ENCODE measurements at places on chromosomes 5 and 9. TPM values are rescaled to one million over a fixed set of nuclear protein-coding genes. Genes with fewer than 3 reads are reported as not detected.

DNA sequence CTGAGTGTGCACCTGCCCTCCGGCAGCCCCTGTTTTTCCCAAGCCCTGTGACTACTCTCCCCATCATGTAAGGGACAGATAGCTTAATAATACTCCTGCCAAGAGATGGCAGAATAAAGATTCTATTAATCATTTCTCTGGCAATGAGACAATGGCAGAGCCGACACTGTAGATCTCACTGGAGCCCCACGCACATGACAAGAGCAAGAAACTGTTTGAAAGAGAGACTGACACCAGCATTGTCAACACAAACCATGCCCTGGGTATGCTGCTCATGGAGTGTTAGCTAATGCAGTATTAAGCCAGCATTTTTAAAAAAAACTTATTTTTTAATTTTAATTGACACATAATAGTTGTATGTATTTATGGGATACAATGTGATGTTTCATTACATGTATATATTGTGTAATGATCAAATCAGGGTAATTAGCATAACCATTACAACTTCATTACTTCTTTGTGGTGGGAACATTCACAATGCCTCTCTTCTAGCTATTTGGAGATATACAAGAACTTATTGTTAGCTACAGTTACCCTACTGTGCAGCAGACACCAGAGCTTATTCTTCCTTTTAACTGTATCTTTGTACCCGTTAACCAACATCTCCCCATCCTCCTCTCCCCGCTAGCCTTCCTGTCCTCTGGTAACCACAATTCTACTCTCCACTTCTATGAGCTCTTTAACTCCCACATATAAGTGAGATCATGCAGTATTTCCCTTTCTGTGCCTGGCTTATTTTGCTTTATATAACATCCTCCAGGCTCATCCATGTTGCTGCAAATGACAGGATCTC is 31.5 kb upstream of the SEMA4D start:
- no peak for DNase-seq

GRCh38 chr9:133892193-133892920 is 99.8 kb downstream of the VAV2 start:
- DNase-seq, result no peak

DNA sequence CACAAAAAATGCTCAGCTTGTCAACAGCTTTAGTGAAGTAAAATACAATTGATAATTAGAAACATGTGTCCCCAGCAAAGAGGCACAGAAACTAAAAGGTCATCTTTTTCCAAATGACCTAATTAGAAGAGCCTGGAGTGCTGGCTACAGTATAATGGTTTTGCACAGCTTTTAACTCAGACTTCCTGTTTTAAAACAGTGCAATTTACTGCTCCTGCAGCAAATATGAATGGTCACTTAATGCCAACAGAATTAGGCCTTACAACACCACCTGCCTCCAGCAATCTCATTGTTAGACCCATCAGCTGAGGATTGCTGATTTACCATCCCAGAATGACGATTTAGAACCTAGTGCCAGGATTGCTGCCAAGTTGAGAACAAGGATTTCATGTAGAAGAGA is 239.3 kb downstream of the CETN3 start:
- no peak for DNase-seq

- no peak for DNase-seq
Observed at GRCh38 chr5:161414037-161414436, 132.5 kb downstream of the GABRB2 start.

DNA sequence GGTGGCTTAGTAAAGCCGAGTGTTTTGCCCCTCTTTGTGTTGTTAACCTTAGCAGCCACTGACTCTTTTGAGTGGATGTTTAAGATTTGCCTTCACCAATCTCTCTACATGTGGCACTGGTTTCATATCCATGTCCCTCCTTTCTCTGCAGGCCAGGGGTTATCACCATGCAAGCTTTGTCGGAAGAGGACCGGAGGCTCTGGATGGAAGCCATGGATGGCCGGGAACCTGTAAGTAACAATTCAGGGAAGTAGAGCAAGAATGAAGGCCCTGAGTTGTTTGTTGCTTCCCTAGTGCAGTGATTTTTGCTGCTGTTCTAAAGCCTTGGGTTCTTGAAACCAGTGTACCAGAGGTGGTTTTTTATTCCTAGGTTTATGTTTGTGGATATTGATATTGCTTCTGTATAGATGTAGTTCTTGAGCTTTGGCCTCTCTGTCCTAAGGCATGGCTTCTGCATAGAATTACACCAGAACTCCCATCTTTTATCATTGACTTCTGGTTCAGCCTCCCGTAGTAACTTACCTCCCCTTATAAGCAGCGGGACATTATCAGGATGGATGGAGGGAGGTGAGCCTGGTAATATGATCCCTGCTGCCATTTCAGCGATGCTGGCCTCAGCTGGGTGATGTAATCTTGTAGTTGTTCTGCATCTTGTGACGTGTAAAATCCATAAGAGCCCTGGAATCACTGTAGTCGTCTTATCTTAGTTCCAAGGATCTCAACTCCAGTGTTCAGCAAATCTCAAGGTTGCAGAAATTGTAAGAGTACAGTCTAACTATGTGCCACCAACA is 161.9 kb downstream of the ARHGAP26 start:
- DNase-seq, result no peak

GRCh38 chr5:119583684-119584083 is 45.7 kb upstream of the FAM170A start:
- DNase-seq, result no peak

DNA sequence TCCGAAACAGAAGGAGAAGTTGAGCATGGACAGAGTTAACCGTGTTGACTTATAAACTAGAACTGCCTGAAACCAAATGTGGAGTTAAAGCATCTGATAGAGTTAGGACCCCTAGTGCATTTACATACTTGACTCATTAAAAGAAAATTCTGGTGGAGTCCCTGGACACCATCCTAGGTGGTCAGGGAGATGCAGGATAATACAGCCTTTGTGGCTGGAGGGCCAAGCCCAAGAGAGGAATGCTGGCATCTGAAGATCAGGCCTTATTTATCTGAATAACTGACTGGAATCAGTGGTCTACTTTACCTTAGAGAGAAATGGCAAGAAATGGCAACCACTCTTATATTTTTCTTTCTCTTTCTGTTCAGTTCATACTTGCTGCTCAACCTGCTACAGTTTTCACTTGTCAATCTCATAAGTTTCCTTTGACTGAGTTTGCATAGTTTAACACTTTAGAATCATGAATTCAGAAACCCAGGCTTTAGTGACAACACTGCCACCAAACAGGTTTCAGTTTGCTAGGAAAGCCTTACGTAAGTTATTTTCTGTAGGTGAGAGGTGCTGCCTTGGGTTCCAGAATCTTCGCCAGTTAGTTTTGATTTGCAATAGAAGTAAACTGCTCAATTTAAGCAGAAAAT is 10.2 kb downstream of the CMYA5 start:
- DNase-seq, result no peak

GRCh38 chr5:33984671-33985124 is at the start of gene SLC45A2:
Gene SLC45A2 (minus strand): TSS chr5:33984693. CDS start chr5:33984583, 110 bp downstream.
- DNase-seq, result no peak

DNA sequence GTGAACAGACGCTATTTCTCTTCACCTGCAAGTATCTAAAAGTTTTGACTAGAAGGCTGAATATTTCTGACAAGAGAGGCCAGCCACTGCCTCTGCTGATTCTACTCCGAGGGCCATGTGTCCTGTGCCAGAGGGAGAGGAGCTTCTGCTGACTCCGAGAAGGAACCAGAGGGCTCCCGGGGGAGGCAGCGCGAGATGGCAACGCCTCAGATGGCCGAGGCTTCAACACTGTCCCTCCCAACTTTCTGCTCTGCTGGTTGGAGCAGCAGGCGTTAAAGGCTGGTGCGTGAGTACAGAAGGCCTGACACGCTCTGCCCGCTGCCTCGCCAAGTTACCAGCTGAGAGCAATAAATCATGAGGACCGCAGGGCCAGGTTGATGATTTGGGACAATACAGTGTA is 178.8 kb downstream of the GAPVD1 start:
- no peak for DNase-seq

GRCh38 chr5:171975262-171975876 is 31.1 kb downstream of the FBXW11 start:
- DNase-seq, result no peak

DNA sequence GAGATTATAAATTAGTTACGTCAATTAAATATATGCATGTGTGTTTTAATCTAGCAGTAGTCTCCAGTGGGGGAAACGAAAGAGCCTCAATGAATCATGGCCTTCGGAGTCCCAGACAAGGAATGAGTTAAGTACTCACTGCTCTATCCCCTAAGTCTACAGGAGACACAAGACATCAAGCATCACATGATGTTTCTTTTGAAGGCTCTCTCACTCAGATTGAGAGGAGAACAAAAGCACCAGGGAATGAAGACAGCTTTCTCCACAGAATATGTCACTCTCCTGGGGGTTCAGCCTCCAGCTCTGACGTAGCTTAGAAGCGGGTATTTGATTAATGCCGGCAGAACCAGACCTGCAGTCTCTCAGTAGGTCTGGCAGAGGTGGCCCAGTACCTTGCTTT is 381.4 kb downstream of the ACTL7B start:
- DNase-seq, result no peak

DNA sequence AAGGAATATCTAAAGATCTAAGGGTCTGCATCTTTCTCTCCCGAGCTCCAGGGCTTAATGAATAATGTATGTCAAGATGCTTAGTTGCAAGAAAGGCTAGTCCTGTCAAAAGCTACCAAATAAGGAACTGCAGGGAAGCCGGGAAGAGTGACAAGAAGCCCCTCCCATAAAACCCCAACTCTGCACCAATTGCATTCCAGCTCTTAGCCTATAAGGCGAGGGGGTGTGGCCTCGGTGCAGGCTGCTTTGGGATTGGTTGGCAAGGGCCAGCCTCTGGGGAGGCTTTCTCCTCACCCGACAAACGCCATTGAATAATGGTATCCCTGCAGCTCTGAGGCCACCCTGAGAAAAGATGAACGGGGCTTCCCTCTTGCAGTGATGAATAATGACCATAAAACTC is 416.9 kb downstream of the RAB3C start:
- no peak for DNase-seq

DNA sequence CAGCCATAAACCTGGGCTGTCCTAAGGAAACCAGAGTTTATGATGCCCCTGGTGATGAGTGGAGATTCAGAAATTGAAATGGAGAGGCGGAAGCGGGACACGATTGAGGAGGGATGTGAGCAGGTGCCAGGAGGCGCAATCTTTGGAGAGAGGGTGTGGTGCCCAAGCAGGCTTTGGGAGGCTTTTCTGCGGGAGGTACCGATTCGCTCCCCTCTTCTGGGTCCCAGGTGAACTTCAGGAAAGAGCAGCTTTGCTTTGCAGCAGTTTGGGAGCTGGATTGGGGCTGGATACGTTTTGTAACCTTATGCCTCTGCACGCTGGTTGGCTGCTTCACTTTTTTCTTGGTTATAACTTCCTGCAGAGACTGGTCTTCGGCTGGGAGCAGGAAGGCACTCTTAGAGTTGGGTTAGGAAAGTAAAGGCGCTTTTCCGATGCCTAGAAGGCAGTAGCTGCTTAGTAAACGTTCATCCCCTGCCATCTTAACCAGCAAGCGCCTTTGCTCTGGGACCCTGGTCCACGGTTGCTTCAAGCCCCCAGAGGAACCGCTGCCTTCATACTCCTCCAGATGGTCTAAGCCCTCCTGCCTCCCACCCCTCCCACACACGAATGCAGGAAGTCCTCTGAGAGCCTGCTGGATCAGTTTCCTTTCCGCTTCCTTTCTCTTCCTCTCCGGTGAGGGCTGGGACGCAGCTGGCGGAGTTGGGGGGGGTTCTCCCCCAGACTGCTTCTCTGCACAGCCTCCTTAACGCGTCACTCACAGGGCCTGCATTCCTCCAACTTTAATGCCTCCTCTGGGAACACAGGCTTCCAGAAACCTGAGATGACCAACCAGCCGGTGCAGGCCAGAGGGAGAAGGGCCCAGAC is 15.2 kb upstream of the NEK6 start:
- no peak for DNase-seq

CTSV gene
- 8.9 TPM for total RNA-seq

ENTREP1 gene
- 2.3 TPM for total RNA-seq

PDE8B gene
- 4.8 TPM for total RNA-seq

ZNF366 gene
- not detected for total RNA-seq

LCN2 gene
- not detected for total RNA-seq

MEIKIN gene
- not detected for total RNA-seq

SLC4A9 gene
- 2.5 TPM for total RNA-seq

Data from mesothelial cell of epicardium (in vitro differentiated cells).